Heart left ventricle (tissue), 16 donors: ENCODE measurements at places on chromosomes 6 and 20. TPM values are rescaled to one million over a fixed set of nuclear protein-coding genes. Genes with fewer than 3 reads are reported as not detected.

Gene COL9A3
- 2.5 TPM for total RNA-seq

Gene SLC17A2
- not detected for total RNA-seq

Gene FERMT1
- total RNA-seq = 1.3 TPM

DNA sequence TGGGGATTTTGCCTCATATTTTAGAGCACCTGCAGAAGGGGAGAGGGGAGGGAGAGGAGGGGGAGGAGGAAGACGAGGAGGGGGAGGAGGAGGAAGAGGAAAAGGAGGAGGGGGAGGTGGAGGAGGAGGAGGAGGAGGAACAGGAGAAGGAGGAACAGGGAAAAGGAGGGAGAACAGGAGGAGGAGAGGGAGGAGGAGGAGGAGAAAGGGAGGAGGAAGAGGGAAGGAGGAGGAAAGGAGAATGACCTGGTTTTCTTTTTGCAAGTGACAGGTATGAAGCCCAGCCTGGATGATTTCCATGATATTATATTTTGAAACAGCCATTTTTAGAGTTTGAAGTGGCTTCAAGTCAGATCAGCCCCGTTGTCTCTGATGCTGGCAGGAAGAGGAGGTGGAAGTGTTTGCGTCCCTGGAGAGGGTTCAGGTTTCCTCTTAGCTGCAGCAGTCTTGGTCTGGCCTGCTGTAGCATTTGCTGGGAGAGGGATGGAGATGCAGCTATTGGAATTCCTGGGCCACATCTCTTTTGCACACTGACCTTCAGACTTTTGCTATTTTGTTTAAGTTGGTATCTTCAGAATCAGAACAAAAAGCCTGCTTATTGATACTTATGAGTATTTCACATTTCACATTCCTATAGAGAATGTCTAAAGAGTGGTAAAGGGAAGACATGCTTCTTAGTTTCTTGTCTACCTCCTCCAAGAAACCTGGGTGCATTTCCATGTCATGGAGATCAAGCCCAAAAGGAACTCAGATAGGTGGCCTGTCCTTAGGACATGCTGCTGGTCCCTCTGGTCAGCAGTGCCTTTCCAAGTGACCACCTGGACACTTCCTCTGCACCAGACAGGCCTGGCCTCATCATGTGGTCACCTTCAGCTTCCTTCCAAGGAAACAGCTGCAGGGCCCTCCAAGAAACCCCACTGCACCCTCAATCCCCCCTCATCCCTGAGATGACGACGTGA lies 54.3 kb upstream of the IYD start:
- DNase-seq = no peak
- no peak overlapping the region for H3K27ac ChIP-seq
- no peaks in the 10 kb centered on the region for H3K27me3 ChIP-seq
- no peak overlapping the region for H3K4me3 ChIP-seq
- no peaks in the 10 kb centered on the region for H3K36me3 ChIP-seq

- H3K36me3 ChIP-seq = no peaks in the 10 kb centered on the region
- no peaks in the 10 kb centered on the region for H3K27me3 ChIP-seq
- H3K27ac ChIP-seq = no peak overlapping the region
- peaks cover 10% of the 10 kb centered on the region for H3K4me1 ChIP-seq
- DNase-seq = peak; percentile 38
- H3K4me3 ChIP-seq = no peak overlapping the region
Observed at GRCh38 chr6:44489910-44490604, 102.6 kb downstream of the CDC5L start.

Gene PRR18
- total RNA-seq = 0.07 TPM

DNA sequence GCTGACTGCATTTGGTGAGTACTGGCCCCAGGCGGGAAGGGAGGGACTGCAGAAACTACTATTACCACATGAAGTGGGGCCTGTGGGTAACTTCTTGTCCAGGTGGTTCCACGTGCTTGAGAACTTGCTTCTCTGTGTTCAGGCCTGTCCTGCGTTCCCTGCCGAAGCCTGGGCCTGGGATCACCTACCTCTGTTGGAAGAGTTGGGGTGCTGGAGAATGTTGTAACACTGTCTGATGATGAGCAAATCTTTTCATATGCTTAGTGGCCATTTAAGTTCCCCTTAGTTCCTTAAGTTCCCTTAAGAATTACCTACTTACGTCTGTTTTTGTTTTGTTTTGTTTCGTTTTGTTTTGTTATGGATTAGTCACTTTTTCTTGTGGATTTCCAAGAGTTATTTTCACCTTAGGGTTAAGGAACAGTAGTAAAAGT lies 154.4 kb downstream of the DTNBP1 start:
- no peak overlapping the region for H3K27ac ChIP-seq
- peaks cover 21% of the 10 kb centered on the region for H3K4me1 ChIP-seq
- DNase-seq = no peak
- H3K4me3 ChIP-seq = no peak overlapping the region
- no peaks in the 10 kb centered on the region for H3K27me3 ChIP-seq

- no peak for DNase-seq
- H3K27me3 ChIP-seq = no peaks in the 10 kb centered on the region
Observed at GRCh38 chr20:41573955-41574354, 44.2 kb downstream of the CHD6 start.

DNA sequence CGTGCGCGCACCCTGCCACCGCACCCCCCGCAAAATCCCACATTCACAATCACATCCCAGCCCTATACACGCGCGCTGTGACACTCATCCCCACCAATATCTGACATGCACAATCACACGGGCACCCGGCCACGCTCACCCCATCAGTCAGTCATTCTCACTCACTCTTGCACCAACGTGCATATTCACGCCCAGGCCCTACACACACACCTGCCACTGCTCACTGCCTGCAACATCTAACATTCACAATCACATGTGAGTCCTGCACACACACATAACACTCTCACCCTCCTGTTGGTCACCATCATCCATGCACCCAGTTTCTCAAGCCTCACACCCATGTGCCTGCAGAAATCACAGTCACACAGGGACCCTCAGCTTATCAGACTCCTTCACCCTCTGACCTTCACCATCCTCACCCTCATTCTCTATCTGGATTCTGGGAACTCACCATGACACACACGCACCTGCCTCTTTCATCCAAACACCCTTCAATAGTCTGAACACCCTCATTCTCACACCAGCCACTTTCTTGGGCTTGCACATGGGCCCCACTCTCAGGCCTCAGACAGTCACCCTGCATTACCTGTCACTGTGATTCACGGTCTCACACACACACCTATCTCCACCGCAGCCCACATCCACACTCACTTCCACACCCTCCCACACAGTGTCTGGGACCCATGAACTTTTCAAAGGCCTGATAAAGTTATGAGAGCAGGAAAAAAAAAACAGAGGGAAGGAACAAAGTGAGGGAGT lies 748 bp upstream of the ATP9A start:
- DNase-seq = no peak
- H3K27ac ChIP-seq = no peak overlapping the region
- H3K36me3 ChIP-seq = no peaks in the 10 kb centered on the region
- no peaks in the 10 kb centered on the region for H3K4me1 ChIP-seq

DNA sequence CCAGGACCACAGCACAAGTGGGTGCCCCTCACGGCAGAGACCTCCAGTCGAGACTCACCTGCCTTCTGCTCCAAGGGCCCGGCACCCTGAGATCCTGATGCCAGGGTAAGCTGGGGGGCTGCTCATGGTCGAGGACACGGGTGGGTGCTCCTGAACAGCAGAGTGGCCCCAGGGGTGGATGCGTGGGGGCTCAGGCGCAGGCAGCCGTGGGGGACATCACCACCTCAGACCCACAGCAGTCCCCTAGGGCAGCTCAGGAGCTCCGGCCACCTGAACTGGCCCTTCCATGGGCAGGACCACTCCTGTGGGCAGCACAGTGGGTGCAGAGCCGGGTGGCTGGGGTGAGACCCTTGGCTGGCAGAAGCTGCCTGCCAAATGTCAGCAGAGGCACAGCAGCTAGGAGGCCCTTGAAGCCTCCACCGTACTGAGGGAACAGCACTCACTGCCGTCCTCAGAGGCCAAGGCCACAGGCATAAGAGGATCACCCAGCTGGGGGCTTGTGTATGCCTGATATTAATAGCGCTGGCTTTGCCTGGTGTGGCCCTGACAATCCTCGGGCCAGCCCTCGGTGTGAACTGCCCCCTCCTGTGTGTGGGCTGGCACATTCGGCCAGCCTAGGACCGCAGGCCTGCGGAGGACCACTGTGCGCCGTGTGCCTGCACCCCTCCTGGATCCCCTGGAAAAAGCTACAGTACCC lies 5.4 kb downstream of the UCKL1 start:
- peak; percentile 66 for DNase-seq
- H3K4me3 ChIP-seq = peak overlapping the region; percentile 43
- H3K4me1 ChIP-seq = peaks cover 4% of the 10 kb centered on the region
- H3K36me3 ChIP-seq = peaks cover 5% of the 10 kb centered on the region
- H3K27me3 ChIP-seq = no peaks in the 10 kb centered on the region

Gene STX7
- total RNA-seq = 63.2 TPM

- peaks cover 63% of the 10 kb centered on the region for H3K27me3 ChIP-seq
- H3K4me1 ChIP-seq = no peaks in the 10 kb centered on the region
- no peak overlapping the region for H3K27ac ChIP-seq
- H3K4me3 ChIP-seq = no peak overlapping the region
Observed at GRCh38 chr6:28802417-28803336, 121.1 kb downstream of the TRIM27 start.

- peaks cover 67% of the 10 kb centered on the region for H3K4me1 ChIP-seq
- H3K27me3 ChIP-seq = no peaks in the 10 kb centered on the region
- peak overlapping the region; percentile 39 for H3K27ac ChIP-seq
- no peaks in the 10 kb centered on the region for H3K36me3 ChIP-seq
- H3K4me3 ChIP-seq = no peak overlapping the region
- no peak for DNase-seq
Observed at GRCh38 chr6:41730531-41731436, 4.6 kb downstream of the TFEB start.

Gene SMOC2
- total RNA-seq = 15.7 TPM

DNA sequence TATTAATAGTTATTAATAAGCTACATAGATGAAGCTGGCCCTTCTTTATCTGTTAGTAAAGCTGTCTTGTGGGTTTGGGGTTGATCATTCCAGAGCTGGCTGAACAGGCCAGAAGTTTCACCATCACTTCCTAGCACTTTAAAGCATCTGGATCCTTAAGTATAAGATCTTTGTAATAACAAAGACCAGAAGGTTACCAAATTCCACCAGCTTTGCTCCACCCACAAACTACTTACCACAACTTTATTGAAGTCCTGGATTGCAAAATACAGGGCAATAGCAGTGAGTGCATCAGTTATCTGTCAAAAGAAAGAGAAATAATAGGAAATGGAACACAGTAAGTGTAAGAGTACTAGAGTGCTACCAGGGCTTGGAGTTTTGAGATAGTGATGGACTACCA lies 33.0 kb downstream of the PIGU start:
- H3K36me3 ChIP-seq = no peaks in the 10 kb centered on the region
- no peak overlapping the region for H3K4me3 ChIP-seq
- H3K27me3 ChIP-seq = no peaks in the 10 kb centered on the region
- DNase-seq = no peak

DNA sequence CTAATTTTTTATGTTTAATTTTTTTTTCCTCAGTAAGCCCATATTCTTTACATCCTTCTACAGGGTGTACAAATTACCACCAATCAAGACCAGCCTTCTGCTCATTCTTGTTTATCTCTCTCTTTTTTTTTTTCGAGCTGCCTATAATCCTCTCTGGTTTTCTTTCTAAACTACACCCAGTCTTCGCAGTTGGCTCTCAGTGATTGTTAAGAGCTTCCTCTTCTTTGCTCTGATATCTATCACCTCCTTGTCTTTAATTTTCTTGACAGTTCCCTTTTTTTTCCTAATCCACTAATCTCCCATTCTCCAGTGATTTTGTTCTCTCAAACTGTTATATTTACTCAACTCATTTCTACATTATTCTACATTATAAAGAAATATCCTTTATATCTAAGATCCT lies 38.5 kb upstream of the PTPRK start:
- no peak for DNase-seq
- peaks cover 2% of the 10 kb centered on the region for H3K4me1 ChIP-seq
- H3K27me3 ChIP-seq = no peaks in the 10 kb centered on the region
- H3K27ac ChIP-seq = no peak overlapping the region

DNA sequence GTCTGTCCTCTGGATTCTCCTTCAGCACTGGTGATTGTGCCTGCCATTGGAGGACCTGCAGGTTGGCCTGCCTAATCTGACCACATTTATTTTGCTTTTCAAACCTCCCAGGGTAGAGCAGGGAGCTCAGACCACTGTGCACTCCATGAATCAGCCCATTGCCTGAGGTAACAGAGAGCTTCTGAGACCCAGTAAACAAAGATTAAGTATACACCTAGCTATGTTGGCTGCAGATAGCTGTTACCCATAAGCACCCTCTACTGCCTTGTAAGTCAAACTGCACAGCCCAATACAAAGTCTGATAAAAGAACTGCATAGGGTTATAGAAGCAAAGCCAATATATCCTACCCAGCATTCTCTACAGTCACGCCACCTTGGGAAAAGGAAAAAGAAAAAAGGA lies 338.7 kb downstream of the HTR1B start:
- H3K36me3 ChIP-seq = no peaks in the 10 kb centered on the region
- no peak overlapping the region for H3K27ac ChIP-seq
- no peaks in the 10 kb centered on the region for H3K27me3 ChIP-seq
- DNase-seq = no peak

- H3K27me3 ChIP-seq = no peaks in the 10 kb centered on the region
- no peak overlapping the region for H3K27ac ChIP-seq
- H3K4me1 ChIP-seq = peaks cover 5% of the 10 kb centered on the region
- H3K36me3 ChIP-seq = no peaks in the 10 kb centered on the region
- no peak overlapping the region for H3K4me3 ChIP-seq
- DNase-seq = no peak
Observed at GRCh38 chr6:13261464-13261994, 66.8 kb downstream of the TBC1D7 start.

Gene ULBP3
- 1.4 TPM for total RNA-seq

- H3K4me3 ChIP-seq = no peak overlapping the region
- no peak for DNase-seq
- H3K4me1 ChIP-seq = no peaks in the 10 kb centered on the region
- H3K36me3 ChIP-seq = no peaks in the 10 kb centered on the region
- H3K27ac ChIP-seq = no peak overlapping the region
Observed at GRCh38 chr6:135093578-135093977, 39.0 kb upstream of the HBS1L start.

Gene LAMA5
- 57.4 TPM for total RNA-seq

Gene SAPCD1
- total RNA-seq = not detected

- H3K27ac ChIP-seq = no peak overlapping the region
- H3K4me1 ChIP-seq = no peaks in the 10 kb centered on the region
- H3K4me3 ChIP-seq = no peak overlapping the region
- no peaks in the 10 kb centered on the region for H3K27me3 ChIP-seq
Observed at GRCh38 chr20:37927410-37928095, 24.6 kb downstream of the VSTM2L start.

- H3K27ac ChIP-seq = no peak overlapping the region
- no peak overlapping the region for H3K4me3 ChIP-seq
- H3K27me3 ChIP-seq = no peaks in the 10 kb centered on the region
- peaks cover 9% of the 10 kb centered on the region for H3K4me1 ChIP-seq
- no peak for DNase-seq
Observed at GRCh38 chr20:39960522-39961428, 728.3 kb downstream of the MAFB start.

GRCh38 chr20:16417001-16417400 lies 156.2 kb downstream of the KIF16B start:
- H3K36me3 ChIP-seq = no peaks in the 10 kb centered on the region
- peaks cover 5% of the 10 kb centered on the region for H3K4me1 ChIP-seq
- no peak overlapping the region for H3K4me3 ChIP-seq
- no peak for DNase-seq
- H3K27ac ChIP-seq = no peak overlapping the region
- no peaks in the 10 kb centered on the region for H3K27me3 ChIP-seq
